Pancreas (tissue), 10 donors: ENCODE measurements at places on chromosomes 2 and 18.

DNA sequence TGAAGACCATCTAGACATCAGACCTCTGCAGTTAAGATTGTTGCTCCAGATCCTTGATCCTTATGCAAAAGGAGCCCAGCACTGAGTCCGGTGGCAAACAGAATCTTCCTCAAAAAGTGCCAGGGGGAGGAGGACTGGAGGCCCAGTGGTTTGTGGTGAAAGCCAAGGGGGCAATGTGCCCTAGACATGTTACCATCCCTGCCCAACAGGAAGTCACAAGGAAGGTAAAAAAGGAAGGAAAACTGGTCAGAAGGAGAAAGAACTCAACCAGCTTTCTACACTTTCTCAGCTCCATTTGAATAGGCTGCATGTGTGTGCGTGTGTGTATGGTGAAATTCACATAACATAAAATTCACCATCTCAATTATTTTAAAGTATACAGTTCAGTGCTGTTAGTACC is 25.0 kb upstream of the KDM3A start:
- DNase-seq: no peak
- no peaks in the 10 kb centered on the region for H3K27me3 ChIP-seq
- no peak overlapping the region for H3K27ac ChIP-seq
- H3K4me3 ChIP-seq: no peak overlapping the region
- no peaks in the 10 kb centered on the region for H3K36me3 ChIP-seq
- no peaks in the 10 kb centered on the region for H3K4me1 ChIP-seq

DNA sequence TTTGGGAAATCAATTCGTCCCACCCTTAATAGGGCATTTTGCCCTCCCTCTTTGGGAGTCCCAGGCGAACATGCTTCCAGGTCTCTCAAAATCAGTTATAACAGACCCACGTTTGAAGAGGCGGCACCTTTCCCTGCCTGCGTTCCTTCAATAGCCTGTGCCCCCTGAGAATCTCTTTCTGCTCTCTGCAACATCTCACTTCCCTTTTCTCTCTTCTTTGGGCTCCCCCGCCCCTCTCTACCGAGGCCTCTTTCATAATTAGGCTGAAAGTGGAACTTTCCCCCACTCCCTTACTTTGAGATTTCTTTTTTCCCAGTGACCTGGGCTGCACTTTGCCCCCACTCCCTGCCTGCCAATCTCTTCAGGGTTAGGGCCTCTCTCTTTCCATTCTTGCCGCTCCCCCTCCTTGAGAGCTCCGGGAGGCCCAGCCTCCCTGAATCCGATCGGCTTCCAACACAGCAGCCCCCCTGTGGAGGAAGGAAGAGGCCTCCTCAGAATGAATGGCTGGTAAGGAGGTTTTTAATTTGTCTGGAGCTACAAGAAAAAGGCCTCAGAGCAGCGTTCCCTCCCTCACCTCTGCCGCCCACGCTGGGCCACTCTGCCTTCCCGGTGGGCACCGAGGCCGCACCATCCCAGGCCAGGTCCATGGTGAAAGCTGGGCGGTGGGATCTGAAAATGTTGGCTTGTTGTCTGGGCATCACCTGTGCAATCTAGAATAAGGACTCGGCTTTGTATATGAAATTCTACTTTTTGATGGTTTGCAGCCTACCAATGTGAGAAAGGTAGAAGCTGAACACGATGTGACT is 162.6 kb upstream of the SIX3 start:
- H3K27me3 ChIP-seq: no peaks in the 10 kb centered on the region
- no peak overlapping the region for H3K4me3 ChIP-seq
- H3K4me1 ChIP-seq: no peaks in the 10 kb centered on the region
- DNase-seq: no peak
- H3K27ac ChIP-seq: no peak overlapping the region

DNA sequence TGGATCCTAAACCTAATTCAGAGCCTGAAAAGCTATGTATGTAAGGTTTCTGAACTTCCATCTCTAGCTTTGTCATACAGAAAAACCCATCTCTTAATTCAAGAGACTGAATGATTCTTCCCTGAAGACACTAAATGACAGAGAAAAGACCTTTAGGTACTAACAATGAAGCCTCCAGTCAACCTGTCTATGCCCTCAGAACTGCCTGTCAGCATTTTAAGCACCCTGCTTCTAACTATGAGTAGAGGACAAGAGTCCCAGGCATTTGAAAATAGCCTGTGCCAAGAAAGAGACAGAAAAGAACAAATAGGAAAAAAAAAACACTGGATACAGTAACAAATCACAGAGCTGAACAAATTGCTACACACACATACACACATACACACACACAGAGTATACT is 48.6 kb downstream of the AP1S3 start:
- H3K27ac ChIP-seq: no peak overlapping the region
- H3K36me3 ChIP-seq: no peaks in the 10 kb centered on the region

DNA sequence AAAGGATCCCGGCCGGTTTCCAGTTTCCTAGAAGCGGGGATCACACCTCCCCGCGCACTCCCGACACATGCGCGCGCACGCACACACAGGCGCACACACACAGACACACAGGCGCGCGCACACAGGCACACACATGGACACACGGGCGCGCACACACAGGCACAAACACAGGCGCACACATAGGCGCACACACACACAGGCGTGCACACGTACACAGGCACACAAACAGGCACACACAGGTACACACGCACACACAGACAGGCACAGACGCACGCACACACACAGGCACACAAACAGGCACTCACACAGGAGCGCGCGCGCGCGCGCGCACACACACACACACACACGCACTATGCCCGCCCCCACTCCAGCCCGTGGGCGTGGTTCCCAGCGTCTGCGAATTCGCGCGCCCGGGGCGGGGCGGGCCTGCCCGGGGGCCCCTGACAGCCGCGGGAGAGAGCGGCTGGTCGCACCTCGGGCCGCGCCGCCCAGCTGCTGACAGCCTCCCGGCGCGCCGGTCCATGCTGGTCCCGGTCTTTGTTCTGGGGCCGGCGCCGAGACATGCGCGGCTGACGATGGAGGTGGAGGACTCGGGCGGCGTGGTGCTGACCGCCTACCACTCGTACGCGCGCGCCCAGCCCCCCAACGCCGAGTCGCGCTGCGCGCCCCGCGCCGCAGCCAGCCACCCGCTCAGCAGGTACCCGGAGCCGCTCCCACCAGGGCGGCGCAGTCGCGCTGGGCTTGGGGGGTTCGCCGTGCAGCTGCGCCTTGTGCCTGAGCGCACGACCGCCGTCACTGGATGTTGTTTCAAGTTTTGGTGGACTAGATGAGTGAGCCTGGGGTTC is at the start of gene ARHGAP28:
Gene ARHGAP28, plus strand, starts transcription at position 470 of the 845 bp plus-strand sequence. Its CDS starts 106 bp downstream, at position 576.
- DNase-seq: peak; percentile 96
- H3K27me3 ChIP-seq: no peaks in the 10 kb centered on the region
- no peaks in the 10 kb centered on the region for H3K36me3 ChIP-seq
- peak within 1 kb of the TSS; percentile 40 for H3K4me3 ChIP-seq

DNA sequence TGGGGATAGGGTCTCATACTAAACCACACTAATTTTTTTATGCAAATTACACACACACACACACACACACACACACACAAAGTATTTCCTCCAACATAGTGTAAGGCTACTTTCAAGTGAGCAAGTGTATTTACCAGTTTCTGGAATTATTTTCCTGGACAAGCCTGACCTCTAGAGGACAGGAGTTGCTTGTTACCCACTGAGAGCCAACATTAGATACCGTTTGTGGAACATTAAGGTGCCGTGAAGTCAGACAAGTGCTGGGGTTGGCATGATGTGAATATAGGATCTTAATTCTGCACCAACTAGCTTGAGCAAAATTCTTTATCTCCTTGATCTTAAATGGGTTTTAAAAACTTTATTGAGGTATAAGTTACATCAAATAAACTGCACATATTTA is 39.3 kb upstream of the SERPINB2 start:
- H3K4me3 ChIP-seq: no peak overlapping the region
- H3K36me3 ChIP-seq: no peaks in the 10 kb centered on the region
- no peak overlapping the region for H3K27ac ChIP-seq

DNA sequence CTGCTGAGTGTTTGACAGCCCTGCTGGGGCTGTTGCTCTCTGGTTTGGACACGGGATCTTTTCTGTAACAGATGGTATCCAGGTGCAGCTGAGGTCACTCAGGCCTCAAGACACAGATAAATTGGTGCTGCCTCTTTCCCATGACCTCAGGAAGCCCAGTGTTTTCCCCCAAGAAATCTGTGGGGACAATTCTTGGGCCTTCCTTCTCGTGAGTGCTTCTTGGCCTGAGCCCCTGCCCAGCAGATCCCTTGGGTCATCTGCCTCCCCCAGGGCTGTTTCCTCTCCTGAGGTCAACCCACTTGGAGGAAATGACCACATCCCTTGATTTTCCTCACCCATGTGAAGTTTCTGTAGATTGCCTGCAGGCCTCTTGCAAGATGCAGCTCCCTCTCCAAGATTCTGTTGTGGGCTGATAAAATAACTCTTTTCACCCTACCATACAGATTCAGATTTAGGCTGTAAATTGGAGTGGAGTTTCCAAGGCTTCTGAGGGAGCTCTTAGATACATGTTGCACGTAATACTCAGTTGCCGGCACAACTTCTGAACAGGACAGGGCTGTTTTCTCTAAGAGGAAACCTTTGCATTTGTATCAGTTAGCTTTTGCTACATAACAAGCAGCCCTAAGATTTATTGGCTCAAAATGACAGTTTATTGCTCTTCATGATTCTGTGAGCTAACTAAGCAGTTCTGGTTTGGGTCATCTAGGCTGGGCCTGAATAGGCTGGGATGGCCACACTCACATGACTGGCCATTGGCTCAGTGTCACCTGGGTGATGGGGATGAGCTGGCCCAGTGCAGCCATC is 13.1 kb downstream of the ZAP70 start:
- H3K4me1 ChIP-seq: no peaks in the 10 kb centered on the region
- no peak overlapping the region for H3K27ac ChIP-seq
- no peak for DNase-seq
- H3K36me3 ChIP-seq: no peaks in the 10 kb centered on the region
- H3K27me3 ChIP-seq: no peaks in the 10 kb centered on the region
- H3K4me3 ChIP-seq: no peak overlapping the region

DNA sequence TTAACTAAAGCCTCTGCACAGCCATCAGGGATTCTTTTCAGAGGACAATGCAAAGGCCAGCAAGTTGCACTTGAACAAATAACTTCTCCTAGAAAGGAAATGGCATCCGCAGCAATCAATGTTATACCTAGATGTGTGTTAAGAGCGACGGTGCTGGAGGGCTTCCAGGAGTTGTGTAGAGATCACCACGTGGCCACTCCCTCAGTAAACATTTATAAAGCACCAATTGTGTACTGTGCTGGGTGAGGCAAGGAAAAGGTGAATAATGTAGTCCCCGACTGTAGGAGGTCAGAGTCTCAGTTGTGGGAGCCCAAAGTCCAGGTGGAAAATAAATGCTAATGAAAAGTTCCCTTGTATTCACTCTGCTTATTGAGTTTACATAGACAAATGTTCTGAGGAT is 135.0 kb downstream of the ALK start:
- H3K4me3 ChIP-seq: no peak overlapping the region
- no peak for DNase-seq
- no peaks in the 10 kb centered on the region for H3K4me1 ChIP-seq
- no peaks in the 10 kb centered on the region for H3K27me3 ChIP-seq
- H3K27ac ChIP-seq: no peak overlapping the region

DNA sequence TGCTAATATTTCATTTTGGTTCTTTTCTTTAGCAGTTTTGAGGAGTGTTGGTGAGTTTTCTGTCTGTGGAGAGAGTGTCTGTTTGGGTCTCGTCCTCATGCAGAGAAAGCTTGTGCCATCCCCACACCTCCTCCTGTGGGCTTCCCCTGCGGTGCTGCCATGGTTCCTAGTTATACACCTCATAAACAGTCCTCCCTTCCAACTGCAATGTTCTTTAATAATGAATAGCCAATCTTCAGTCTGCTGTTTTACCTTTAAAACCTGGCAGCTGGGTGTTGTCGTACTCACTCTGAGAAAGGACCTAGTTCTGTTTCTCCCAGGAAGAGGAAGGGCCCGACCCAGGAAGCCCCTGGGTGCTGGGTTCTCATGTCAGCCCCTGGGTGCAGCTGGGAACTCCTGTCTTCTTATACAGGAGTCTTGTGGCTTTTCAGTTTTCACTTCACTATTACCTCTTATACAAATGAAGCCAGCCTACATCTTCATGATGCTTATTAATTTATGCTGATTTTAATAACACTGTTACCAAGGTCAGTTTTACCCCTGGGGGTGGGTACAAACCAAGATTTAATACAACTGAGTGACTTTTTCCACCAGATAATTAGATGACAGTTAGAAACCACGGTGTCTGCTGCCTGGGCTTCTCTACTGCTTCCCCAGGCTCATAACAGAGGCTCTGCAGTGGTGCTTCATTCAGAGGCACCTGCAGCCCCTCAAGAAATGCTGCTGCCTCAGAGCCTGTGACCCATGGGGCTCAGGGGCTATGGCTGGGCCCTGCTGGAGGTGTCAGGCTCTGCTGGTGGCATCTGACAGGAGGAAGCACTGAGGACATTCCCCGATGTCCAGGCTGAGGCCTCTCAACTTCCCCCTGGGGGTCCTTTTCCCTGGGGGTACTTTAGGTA is 59.1 kb downstream of the COA5 start:
- no peak overlapping the region for H3K27ac ChIP-seq
- no peaks in the 10 kb centered on the region for H3K27me3 ChIP-seq
- H3K4me1 ChIP-seq: no peaks in the 10 kb centered on the region
- no peak for DNase-seq

DNA sequence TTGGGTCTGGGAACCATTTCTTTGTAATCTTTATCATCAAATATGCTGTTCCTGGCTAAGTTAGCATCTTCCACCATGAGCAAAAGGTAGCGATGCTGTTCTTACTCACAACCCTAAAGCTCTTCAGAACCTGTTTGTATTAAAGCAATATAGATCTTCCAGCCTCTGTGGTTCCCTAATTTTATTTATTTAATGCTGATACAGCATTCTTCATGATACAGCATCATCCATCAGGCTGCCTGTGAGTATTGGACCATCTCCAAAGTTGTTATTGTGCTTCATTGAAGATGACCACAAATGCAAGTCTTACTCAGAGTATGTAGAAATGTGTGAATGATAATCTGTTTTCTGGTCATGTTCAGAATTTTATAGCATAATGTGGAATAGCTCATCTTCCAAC is 40.9 kb upstream of the CTLA4 start:
- no peak overlapping the region for H3K27ac ChIP-seq
- no peak for DNase-seq
- H3K4me3 ChIP-seq: no peak overlapping the region
- no peaks in the 10 kb centered on the region for H3K4me1 ChIP-seq
- no peaks in the 10 kb centered on the region for H3K36me3 ChIP-seq

DNA sequence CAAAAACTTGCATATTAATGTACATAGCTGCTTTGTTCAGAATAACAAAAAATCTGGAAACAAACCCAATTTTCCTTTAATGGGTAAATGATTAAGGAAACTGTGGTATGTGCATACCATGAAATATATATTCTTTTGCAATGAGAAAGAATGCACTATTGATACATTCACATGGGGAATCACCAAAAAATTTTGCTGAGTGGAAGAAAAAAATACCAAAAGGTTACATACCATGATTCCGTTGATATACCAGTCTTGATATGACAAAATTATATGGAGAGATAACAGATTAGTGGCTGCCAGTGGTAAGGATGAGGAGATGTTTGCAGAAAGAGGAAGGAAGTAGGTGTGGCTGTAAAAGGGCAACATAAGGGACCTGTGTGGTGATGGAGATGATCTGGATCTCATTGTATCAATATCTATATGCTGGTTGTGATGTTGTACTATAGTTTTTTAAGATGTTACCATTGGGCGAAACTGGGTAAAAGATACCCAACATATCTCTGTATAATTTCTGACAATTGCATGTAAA is 54.6 kb upstream of the BCL2L11 start:
- no peaks in the 10 kb centered on the region for H3K4me1 ChIP-seq
- no peak overlapping the region for H3K27ac ChIP-seq
- H3K4me3 ChIP-seq: no peak overlapping the region
- no peak for DNase-seq

- no peaks in the 10 kb centered on the region for H3K36me3 ChIP-seq
- no peak overlapping the region for H3K27ac ChIP-seq
- H3K4me1 ChIP-seq: no peaks in the 10 kb centered on the region
- no peaks in the 10 kb centered on the region for H3K27me3 ChIP-seq
Measured at GRCh38 chr18:25814841-25815458, 275.5 kb downstream of the SS18 start.
